ENCODE measurements at places on chromosomes 16 and 17.

DNA sequence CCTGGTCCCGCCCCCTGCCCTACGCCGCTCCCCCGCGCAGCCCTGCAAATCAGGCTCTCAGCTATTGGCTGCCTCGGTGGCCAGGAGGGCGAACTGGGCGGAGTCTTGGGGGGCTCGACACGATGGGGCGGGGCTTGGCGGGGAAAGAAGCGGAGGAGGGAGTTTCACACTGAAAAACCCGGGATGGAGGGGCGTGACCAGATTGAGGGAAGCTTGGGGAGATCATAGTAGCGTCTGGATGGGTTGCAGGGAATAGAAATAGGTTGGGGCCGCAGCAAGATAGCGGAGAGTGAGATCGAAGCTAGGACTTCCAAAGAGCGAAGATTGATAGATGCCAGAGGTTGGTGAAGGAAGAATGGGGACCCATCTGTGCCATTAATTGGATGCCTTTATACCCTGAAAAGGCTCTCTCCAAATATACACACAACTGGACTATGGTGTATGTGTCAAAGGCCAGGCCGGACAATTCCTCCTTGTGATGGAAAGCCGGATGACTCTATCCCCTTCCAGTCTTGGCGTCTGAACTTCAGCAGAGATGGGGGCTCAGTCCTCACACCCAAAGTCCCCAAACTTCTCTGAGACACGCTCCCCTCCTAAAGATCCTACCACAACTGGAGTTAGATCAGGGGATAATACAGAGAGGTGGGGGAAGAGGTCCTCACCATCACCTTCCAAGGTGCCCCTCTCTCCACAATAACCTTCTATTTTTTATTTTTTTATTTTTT lies 376 bp upstream of the STAC2 start:
- no peak for DNase-seq

- DNase-seq, result no peak
These were observed 4.6 kb downstream of the PRSS21 start for GRCh38 chr16:2821487-2822157.

DNA sequence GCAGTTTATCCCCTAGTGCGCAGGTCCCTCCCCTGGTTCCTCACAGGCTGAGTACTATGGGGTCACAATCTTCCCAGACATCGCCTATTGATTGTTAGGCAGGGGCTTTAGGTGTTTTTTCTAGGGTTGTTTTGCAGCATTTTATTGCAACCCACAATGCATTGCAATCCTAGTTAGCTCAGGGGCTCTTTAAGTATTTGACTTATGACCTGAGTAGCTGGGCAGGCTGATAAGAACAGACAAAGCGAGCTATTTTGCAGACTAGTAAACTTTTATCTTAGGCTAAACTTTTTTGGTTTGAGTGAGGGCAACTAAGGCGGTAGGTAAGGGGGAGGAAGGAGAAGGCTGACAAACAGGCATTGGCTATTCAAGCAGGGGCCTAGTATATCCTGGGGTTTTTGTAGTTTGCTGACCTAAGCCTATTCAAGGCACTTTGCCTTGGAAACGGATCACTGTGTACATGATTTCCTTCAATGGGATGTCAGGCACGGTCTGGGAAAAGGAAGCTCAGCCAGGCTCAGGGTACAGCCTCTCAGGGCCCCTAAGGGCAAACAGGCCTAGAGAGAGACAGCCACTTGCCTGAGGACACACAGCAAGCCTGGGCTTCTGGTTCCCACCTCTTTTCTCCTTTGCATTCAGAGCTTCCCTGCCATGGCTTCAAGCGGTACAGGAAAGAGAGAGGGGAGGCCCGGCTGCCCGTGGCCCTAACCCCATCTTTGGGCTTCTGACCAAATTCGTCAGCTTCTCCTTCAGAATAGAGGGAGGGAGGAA lies 6.4 kb downstream of the DRC7 start:
- DNase-seq, result no peak

- DNase-seq, result no peak
These were observed 13.6 kb upstream of the DNASE1 start for GRCh38 chr16:3640632-3641501.

- DNase-seq, result no peak
These were observed 14.7 kb upstream of the SLX4 start for GRCh38 chr16:3625911-3626732.

DNA sequence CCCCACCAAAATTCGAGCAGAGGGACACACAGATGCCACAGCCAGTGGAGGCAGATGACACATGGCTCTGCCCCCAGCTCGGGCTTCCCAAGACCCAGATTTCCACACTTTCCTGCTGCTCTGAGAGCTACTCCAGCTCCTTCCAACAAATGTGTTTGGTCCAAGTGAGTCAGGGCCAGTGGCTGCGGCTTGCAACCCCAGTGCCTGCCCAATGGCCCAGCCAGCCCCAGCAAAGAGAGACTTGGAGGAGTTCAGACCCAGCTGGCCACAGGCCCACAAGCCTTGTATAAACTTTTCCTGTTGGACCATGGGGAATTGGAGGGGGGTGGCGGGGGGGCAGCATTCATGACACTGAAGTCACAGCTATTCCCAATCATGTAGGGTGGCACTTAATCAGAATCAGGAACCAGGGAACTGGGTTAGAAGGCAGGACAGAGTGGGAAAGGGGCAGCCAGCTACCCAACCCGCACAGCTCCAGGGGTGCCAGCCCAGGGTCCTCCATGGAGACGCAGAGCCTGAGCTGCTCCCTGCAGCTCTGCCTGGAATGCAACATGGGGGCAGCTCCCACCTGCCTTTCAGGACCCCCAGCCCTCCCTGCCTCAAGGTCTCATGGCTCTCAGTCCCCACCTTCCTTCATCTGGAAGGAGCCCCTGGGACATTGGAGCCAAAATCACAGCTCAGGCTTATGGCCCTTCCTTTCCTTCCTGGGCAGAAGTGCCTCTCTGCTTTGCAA lies 17.5 kb upstream of the C16orf78 start:
- no peak for DNase-seq

GRCh38 chr17:49994085-49995054 lies 654 bp downstream of the DLX3 start:
- no peak for DNase-seq

DNA sequence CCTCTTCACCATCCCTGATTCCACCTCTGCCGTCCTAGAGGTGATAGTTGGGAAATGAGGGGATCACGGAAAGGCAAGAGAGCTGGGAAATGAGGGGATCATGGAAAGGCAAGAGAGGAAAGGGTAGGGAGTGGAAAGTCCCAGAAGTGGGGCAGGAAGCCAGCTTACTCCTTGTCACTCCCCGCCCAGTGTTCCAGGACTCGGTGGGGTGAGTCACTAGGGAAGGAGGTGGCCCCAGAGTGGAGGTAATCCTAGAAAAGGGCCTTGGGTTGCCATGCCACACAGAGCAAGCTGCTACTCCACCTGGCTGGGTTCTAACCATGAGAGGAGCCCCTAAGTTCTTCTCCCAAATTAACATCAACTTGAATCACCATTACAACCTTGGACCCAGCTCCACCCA lies 14.8 kb downstream of the ALOXE3 start:
- peak; percentile 73 for DNase-seq

DNA sequence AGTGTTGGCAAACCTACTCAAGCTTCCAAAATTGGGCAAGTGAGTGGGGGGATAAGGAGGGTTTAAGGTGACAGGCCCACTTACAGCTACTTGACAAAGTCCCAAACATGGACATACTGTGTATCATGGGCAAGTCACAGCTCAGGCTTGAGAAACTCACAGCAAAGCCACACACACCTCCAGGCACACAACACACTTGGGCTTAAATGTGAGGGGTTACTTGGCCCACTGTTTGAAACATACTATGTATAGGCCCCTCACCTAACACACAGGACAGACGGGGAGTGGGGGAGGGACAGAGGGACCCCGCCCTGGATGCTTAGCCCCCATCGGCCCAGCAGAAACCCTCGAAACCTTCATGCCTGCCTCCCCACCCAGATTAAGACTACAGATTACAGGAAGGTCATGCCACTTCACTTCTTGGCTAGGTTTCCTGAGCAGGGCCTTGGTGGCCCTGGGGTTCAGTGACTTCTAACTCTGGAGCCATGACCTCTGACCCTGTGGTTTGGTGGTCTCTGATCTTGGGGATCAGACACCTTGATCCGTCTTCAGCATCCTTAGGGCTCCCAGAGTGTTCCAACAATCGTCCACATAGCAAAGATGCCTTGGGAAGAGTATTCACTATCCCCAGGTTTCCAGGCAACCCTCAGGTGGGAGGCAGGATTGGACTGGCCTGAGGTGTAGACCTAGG lies 2.3 kb upstream of the SAMD14 start:
- DNase-seq, result no peak
